NCI-H187 (cell line): ENCODE measurements at places on chromosomes 7 and 10.

GRCh38 chr10:90583416-90583815, 274.4 kb downstream of the HTR7 start:
- no peak for DNase-seq

DNA sequence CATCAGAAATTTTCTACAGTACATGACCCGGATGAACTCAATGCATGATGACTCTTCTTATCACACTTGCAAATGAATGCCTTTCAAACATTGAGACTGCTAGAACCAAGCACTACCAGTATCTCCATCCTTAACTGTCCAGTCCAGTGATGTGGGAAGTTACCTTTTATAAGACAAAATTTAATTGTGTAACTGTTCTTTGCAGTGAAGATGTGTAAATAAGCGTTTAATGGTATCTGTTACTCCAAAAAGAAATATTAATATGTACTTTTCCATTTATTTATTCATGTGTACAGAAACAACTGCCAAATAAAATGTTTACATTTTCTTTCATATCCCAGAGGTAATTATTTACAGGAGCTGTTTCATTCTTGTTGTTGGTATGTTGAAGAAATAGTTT, 40.1 kb downstream of the LGI1 start:
- DNase-seq, result no peak

DNA sequence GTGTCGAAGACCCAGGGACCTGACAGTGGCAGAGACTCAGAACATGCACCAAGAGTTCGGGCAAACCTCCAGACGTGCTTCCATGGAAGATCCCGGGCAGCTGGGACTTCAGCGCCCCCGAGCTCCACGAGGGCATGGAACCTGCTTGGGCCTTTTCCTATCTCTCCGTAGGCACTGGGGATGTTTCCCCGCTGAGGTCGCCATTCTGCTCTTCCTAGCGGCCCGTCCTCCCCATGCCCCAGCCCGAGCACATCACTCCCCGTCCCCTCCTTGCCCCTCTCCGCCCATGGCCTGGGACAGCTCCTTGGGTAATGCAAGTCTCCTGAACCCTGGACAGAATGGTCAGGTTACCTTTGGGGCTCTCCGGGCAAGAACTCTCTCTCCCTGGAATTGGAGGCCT, 32.3 kb upstream of the SHH start:
- no peak for DNase-seq

GRCh38 chr10:130958981-130959751, 352.4 kb downstream of the TCERG1L start:
- no peak for DNase-seq

DNA sequence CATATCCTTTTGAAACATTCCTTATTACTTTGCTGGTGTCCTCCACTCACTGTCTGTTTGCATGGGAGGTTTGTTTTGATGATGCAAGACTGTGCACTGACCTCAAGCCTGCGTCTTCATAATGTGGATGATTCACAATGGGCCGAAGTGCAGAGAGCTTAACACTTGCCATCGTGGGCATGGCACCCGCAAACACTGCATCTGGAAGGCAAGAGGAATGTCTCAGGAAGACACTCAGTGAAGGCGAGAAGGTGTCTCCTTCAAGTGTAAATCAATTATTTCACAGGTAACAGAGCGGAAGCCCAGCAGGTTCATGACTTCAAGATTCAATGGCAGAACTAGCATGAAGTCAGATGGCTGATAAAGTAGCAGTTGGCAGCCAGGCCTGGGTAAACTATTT, 98.1 kb downstream of the DPY19L1 start:
- no peak for DNase-seq

DNA sequence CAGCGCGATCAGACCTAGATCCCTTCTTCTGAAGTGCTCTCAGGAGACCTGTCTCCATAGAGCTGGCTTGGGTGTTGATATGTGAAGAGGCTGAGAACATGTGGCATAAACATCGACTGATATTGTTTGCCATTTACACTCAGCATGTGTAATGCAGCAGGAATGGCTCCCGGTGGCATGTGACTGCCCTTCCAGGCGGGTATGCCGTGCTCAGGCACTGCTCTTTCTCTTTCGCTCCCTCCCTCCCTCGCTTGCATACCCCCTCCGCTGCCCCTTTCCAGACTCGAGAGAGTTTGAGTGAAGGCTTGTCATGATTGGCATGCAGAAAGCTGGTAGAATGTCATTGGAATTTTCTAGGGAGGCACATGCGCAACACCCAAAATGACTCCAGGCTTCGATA, 107.3 kb upstream of the PDCD4 start:
- no peak for DNase-seq

GRCh38 chr10:31399631-31400030, 80.6 kb downstream of the ZEB1 start:
- no peak for DNase-seq

- DNase-seq, result no peak
Observed at GRCh38 chr10:117217196-117217761, 20.0 kb downstream of the KCNK18 start.

DNA sequence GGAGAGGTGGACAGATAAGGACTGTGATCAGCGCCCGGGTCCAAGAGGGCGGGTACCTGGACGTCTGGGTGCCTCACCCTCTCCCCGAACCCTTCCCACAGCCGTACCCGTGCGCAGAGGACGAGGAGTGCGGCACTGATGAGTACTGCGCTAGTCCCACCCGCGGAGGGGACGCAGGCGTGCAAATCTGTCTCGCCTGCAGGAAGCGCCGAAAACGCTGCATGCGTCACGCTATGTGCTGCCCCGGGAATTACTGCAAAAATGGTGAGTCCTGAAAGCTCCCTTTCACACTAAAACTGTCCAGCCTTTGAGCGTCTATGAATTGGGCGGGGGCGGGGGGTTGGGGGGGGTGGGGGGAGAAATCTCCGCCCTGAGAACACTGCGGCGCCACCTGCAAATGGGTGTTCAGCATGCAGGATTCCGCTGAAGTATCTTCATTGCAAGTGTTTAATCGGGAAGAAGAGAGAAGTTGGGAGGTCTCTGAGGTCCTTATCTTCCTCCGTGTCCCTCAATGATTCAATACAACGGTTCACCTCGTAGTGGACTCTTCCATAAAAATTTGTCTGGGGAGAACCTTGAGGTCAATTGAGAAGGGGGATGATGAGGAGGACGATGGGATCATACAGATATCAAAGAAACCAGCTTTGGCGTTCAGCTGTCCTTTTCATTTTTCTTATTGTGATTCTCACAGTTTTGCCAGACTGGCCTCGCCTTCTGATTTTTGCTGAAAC, 906 bp downstream of the DKK1 start:
- DNase-seq, result no peak

DNA sequence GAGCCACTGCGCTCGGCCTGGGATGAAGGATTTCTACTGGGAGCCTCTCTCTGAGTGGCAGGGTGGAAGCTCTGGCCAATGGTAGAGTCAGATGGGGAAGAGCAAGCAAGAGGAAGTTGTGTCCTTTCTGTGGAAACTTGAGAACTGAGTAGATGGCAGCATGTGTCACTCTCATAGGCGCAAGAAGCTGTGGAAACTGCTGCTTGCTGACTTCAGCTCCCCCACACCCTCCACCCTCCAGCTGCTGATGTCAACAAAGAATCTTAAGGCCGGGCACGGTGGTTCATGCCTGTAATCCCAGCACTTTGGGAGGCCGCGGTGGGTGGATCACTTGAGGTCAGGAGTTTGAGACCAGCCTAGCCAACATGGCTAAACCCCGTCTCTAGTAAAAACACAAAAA, 39.8 kb upstream of the SRGN start:
- no peak for DNase-seq

DNA sequence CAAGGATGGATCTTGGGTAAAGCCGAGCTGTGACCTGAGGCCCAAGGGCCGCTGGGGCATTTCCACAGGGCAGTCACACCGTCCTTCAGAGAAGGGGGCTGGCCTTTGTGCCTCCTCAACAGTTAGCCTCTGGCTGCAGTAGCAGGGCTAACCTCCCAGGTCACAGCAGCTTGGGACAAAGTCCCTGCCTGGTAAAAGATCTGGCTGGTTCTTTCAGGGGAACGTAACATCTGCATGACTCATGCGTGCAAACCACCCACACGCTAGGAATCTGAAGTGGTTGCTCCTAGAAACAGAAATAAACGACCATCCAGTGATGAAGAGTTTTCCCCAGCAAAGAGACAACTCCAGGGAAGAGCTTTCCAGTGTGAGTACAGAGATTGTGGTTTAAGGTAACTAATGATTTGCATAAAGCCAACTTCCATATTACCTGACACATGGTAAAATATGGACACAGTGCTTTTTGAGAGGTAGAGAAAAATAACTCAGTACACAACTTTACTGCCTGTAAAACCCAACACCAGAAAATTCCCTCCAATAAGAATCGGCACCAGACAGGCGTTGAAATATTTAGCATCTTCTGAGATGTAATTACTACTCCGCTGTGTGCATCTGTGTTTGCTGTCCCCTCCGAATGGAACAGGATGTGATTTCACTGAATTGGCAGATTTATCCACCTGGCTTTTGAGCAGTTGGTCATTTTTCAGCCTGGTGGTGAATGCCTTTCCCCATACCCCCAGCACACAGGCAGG, 84.9 kb upstream of the ADRB1 start:
- DNase-seq, result peak; percentile 20

DNA sequence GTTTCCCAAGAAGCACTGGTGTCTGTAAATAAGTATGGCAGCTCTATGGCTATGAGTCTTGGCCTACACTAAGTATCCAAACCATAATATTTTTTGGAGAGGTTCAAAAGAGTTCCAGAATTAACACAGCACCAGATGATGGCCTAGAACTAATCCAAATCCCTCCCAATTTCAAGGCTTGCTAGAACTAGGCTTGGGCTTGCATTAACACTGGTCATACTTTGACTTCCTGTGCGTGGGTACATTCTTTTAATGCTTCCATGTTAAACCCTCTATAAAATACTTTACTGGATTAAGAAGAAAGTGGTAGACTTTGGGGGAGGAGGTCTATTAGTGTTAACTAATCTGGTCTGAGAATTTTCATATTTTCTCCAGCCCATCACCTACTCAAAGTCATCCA, 3.1 kb downstream of the AASS start:
- no peak for DNase-seq

GRCh38 chr7:29346231-29346978, 151.8 kb downstream of the CHN2 start:
- no peak for DNase-seq

- DNase-seq, result no peak
Observed at GRCh38 chr7:98051118-98051744, 55.4 kb upstream of the LMTK2 start.

DNA sequence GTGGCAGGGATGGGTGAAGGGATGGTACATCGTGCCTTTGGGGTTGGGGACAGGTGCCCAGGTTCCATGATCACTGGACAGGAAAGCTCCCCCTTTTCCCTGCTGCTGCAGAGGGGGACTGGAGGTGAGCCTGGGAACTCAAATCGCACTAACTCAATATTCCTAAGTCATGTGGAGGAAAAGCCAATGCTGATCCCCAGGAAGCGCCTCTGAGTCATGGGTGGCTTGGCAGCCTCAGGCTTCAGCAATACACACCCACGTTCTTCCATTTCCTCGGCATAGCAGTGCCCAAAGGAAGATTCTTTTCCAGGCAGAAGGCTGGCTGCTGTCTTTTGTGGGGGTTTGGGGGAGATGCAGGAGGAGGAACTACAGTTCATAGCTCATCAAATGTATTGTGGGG, 165.8 kb downstream of the CCDC3 start:
- no peak for DNase-seq

DNA sequence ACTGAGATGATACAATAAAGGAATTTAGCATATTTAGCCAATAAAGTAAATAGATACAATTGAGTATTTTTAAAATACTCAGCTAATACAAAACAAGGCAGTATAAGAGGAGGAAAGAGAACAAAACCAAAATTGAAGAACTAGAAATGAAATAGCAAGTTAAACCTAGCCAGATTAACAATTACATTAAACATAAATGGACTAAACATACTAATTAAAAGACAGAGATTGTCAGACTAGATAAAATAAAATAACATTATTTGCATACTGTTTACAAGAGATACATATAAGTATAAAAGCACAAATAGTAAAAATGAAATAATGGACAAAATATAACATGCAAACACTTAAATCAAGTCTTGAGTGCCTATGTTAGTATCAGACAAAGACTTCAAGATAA, 517.7 kb upstream of the PHF14 start:
- no peak for DNase-seq

DNA sequence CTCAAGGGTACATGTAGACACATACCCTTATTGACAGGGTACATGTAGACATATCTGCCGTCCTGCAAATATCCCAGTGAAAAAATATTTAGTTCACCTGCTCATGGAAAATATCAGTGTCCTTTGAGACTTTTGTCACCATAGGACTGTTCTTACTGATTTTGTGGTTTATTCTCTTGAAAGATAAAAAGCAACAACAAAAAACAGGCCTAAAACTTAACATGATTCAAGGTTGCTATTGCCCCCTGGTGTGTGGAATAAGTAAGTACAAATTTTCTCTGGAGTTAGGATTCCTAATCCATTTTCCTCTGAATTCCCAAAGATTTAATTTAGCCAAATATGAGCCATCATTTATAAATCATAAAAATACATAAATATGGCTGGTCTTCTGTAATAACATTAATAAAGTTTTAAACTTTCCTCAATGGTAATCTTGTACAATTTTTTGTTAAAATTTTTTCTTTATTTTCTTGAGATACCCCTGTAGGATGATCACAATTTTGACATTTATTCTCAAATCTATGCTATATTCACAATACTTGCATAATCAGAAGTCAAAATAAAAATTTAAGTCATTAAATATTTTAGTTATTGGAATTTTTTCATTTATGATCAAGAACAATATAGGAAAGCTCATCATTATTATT, 741.4 kb upstream of the POT1 start:
- no peak for DNase-seq
